ENCODE measurements at places on chromosomes 12 and 14. TPM values are rescaled to one million over a fixed set of nuclear protein-coding genes. Genes with fewer than 3 reads are reported as not detected.

GRCh38 chr12:118098401-118098800 is 5.4 kb downstream of the VSIG10 start:
- DNase-seq, result no peak

The COCH gene
- polyA plus RNA-seq, result 1.6 TPM

The RHOJ gene
- polyA plus RNA-seq, result 59.2 TPM

DNA sequence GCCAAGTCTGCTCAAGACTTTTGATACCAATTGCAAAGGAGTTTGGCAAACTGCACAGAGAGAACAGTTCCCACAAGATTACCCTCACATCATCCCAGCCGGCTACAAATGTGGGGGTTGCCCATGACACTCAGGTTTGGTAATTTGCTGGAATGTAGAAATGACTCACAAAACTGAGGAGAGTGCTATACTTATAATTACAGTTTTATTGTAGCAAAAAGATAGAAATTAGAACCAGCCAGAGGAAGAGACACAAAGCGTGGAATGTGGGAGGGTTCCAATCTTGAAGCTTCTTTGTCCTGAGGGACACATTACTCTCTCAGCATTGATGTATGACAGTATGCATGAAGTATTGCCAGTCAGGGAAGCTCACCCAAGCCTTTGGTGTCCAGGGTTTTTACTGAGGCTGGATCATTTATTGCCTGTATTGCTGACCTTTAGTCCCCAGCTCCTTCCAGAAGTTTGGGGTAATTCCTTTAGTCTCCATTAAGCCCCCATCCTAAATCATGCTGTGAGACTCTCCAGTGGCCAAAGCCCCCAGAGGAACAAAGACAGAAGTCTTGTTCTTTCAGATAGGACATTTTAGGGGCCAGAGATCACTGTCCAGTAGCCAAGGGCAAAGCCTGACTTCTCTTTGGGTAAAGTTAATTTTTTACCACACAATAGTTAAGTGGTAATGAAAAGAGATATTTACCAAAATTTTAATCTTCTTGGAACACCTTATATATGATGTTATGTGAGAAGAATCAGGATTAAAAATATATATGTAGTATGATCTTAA is 9.9 kb downstream of the TBK1 start:
- DNase-seq, result no peak

DNA sequence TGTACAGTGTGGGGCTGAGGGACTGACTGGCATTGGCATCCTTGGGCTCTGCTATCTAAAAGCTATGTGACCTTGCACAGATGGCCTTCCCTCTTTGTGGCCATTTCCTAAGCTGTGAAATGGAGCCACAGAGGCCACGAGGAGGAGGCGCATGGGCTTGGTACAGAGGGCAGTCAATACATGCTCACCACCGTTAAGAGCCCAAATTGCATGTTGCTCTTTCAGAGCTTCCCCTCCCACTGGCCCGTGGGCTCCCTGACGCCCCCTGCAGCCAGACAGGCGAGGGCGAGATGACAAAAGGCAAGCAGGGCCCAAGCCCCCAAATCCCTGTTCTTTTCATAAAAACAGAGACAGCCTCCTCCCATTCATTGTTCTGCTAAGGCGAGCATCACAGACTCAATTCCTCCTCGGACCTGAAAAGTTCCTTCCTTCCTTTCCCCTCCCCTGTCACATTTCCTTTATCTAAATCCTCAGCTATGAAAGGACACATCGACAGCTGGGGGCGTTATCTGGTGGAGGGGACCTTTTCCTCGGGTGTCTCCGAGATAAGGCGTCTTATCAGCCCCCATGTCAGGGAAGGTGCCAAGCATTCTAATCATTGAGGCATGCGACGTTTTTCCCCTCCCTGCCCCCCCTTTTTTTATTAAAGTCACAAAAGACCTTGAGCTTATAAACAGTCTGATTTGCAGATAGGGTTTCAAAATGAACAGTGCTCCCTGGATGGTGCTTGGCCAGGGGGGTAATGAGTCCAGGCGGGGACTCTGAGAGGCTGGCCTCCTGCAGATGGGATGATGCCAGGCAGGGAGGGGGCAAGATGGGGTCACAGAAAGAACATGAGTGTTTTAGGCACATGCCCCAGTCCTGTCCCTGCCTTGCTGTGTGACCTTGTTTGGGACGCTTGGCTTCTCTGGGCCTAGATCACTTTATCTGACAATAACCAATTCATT is 26.4 kb downstream of the FAM222A start:
- no peak for DNase-seq

DNA sequence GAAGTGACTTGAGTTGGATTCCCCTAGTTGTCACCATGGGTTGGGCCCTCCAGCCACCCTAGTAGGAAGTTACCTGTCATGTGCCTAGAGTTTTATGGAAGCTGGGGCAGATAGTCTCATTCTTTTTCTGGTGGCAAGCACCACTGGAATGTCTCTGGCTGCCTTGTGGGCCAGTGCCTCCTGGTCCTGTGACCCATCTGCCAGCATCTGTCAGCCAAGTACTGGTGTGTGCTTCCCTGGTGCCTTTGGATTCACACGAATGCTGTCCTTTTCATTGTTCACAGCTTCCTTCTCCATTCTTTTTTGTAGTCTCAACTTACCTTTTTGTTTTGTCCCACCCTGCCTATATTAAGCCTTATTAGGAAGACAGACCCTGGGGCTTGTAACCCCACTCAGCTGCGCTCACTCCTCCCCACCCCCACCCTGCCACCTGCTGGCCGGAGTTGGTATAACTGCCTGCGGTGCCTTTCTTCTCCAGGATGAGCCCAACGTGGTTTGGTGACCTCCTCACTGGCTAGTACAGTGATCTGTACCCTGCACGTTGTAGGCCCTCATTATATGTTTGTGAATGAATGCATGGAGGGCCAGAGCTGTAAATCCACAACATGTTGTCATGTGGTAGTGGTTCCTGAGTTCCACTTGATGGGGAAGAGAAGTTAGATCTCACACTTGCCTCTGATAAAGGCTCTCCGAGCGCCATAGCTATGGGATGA is 125.7 kb downstream of the TSPAN9 start:
- DNase-seq, result peak; percentile 35

DNA sequence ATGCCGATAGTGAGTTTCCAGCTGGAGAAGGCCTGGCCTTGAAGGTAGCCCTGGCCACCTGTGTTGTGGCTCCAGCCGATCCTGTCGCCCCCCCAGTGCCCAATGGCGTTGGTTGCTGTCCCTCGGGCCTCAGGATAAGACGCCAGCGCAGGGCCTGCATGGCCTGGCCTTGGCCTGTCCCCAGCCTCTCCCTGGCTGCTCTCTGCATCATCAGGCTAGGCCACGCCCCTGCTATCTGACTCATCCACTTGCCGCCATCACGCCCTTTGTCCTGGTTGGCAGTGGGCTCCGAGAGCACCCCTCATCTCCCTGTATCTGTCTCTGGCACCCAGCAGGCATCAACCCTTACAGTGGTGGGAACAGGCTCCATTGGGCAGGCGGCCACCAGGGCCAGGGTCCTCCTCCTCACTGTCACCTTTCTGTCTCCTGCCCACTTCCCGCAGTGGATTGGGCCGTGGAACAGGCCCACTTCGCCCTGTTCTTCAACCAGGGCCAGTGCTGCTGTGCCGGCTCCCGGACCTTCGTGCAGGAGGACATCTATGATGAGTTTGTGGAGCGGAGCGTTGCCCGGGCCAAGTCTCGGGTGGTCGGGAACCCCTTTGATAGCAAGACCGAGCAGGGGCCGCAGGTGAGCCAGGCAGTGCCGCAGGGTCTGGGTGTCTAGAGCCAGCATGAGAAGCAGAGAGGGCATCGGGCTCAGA is 25.6 kb downstream of the ALDH2 start:
- no peak for DNase-seq

- no peak for DNase-seq
Observed at GRCh38 chr12:116734156-116734768, 3.6 kb downstream of the SPRING1 start.

The STYK1 gene
- polyA plus RNA-seq, result 0.63 TPM

DNA sequence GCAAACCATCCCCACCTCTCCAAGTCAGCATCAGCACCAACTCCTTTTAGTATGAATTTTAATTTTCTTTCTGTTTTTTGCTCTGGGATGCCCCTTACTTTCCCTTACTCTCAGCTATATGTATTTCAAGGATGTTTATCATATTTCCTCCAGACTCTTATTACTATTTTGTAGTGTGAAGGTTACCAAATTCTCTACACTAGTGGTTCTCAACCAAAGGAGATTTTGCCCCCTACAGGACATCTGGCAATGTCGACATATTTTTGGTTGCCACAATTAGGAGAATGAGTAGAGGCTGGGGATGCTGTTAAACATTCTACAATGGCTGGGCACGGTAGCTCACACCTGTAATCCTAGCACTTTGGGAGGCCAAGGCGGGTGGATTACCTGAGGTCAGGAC is 29.1 kb upstream of the SOS2 start:
- DNase-seq, result no peak

DNA sequence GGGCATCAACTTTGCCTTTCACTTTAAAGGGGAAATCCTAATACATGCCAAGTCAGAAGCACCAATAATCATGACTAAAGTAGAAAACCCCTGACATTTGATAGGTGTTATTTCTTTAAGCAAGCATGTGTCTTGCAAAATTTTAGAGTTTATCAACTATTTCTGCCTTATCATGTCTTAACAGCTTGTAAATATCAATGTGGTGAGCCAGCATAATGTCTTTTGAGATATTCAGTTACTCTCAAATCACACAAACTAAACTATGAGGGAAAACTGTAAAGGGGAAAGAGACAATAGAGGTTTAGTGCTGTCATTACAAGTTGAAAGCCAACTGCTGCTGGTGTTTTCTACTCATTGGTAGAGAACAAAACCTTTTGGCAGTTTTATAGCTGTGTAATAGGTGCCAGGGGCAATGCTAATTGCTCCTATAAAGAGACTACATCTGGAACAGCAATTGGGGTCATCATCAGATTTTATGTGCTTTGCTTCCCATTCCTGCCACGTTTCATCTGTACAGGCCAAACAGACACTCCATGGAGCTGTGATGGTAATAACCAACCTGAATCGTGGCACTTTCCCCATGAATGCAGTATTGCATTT is 1027.4 kb downstream of the FSCB start:
- DNase-seq, result no peak

The GNB3 gene
- 6.0 TPM for polyA plus RNA-seq

DNA sequence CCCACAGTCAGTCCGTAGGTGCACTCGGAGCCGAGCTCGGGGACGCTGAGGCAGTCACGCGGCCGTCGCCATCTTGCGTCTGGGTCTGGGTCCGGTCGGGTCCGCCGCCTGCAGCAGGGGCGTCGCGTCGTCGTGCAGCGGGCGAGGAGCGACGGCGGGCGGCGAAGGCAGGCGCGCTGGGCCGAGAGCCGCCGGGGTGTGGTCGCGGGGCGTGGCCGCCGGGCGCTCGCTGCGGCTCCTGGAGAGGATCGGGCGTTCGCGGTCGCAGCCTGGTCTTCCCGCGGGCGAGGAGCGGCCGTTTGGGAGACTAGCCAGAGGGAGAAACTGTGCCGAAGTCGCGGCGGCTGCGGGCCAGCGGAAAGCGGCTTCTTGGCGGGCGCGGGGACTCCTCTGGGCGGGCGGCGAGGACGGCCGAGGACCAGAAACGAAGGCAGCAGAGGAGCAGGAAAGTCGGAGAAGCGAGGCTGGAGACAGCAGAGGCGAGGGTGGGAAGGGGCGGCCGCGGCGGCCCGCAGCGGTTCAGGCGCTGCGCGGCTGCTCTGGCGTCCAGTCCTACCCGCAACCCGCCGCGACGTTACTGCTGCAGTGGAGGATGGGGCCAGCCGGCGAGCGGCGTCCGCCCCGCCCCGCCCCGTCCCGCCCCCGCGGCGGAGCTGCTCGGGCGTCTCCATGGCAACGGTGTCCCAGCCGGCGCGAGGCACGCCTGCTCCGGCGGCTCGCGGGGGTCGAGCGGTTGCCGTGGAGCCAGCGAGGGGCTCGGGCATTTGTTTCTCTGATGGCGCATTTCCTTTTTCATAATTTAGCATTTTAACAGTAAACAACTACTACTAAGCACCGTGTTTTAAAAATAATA is at the start of gene PNMA1:
Gene PNMA1, minus strand, starts transcription at position 582 of the 853 bp plus-strand sequence. CDS start 745 bp downstream, outside the sequence.
- DNase-seq, result peak; percentile 87

DNA sequence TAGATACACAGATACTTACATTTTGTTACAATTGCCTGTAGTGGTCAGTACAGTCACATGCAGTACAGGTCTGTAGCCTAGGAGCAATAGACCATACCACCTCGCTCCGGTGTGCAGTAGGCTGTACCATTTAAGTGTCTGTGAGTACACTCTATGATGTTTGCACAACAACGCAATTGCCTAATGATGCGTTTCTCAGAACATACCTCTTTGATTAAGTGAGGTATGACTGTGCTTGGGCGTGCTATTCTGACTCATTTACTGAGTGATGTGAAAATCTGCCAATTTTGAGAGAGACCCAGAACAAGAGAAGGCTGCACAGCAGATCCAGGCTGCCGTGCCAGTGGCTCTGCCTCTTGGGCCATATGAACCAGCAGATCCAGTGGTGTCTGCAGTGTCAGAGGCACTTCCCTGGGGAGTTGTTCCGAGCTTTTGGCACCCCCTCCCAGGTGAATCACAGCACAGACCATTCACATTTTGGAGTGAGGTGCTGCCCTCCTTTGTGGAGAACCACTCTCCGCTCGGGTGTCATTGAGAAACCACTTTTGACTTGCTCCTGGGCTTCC is 20.4 kb downstream of the DLK1 start:
- DNase-seq, result no peak

The LGR5 gene
- polyA plus RNA-seq, result 2.6 TPM

DNA sequence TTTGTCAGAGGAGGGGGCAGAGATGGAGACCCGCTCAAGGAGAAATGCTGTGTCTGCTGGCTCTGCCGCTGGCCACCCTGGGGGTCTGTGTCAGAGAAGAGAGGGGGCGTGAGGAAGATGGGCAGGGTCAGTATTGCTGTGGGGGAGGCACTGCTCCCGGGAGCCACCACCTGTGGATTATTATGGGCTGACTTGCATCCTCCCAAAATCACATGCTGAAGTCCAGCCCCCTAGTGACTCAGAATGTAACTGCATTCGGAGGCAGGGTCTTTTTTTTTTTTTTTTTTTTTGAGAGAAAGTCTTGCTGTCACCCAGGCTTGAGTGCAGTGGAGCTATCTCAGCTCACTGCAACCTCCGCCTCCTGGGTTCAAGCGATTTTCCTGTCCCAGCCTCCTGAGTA is 12.3 kb downstream of the ABCD4 start:
- no peak for DNase-seq

DNA sequence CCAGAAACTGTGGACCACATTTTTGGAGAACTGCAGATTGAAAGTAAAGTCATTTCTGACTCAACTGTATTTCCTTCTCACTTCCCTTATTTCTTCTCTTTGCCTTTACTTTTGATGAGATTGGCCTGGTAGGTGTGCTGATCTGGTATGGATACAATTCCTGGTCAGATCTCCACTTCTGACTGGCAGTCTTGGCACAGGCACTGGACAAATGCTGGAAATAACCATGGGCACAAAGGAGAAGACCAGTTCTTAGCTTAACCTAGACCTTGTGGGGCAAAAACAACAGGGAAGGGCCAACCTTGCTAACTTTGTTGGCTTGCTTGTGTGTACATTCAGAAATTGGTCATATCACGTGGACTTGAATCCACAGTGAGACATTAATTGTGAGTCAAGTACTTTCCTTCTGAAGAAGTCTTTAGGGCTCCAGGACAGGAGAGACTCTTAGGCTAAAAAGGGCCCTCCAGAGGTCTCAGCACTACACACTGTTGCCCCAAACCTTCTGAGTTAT is 75.0 kb downstream of the DIP2B start:
- DNase-seq, result no peak

Measured in right lung (tissue), 10 donors.